ENCODE measurements at places on chromosomes 3 and 15. TPM values are rescaled to one million over a fixed set of nuclear protein-coding genes. Genes with fewer than 3 reads are reported as not detected.

DNA sequence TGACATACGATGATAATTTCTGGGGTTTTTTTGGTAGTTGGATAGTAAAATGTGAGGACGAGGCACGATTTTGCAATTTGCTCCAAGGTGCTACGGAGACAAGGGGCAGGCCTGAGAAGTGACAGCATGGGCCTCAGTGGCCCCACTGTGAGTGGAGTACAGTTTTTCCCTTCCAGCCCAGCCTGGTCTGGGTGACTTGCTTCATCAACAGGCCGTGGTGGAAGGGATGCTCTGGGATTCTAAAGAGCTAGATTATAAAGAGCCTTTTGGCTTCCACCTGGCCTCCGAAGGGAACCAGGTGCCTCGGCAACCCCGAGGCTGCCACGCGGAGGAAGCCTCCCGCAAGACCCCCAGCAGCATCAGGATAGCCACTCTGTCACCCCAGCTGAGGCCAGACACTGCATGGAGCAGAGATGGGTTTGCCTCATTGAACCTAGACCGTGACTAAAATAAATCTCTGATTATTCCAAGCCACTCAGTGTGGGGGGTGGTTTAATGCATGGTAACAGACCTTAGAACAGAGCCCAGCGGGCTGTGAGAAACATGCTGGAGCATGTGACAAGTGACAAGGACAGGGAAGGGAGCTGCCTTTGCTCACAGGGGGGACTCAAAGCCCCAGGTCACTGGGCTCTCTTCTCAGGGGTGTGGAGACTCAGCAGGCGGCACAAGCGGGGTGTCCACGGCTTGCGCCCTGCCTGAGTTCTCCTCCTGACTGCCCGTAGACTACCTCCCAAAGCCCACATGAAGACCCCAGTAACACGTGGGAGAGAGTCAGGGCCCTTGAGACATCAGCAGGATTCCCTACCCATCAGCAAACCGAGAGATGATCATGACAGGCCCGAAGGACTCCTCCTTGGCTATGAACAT is 22.6 kb upstream of the SLC41A3 start:
- no peak overlapping the region for H3K4me3 ChIP-seq
- DNase-seq, result peak; percentile 7
- no peaks in the 10 kb centered on the region for H3K4me1 ChIP-seq

DNA sequence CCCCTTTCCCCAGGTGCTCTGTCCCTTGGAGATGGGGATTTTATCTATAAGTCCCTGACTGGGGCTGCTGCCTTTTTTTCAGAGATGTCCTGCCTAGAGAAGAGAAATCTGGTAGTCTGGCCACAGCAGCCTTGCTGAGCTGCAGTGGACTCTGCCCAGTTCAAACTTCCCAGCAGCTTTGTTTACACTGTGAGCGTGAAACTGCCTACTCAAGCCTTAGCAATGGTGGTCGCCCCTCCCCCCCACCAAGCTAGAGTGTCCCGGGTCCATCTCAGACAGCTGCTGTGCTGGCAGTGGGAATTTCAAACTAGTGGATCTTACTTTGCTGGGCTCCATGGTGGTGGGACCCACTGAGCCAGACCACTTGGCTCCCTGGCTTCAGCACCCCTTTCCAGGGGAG is 38.9 kb downstream of the TMEM266 start:
- no peak overlapping the region for H3K4me3 ChIP-seq
- H3K36me3 ChIP-seq, result no peaks in the 10 kb centered on the region
- DNase-seq, result no peak
- H3K4me1 ChIP-seq, result no peaks in the 10 kb centered on the region
- H3K27me3 ChIP-seq, result peaks cover 48% of the 10 kb centered on the region

DNA sequence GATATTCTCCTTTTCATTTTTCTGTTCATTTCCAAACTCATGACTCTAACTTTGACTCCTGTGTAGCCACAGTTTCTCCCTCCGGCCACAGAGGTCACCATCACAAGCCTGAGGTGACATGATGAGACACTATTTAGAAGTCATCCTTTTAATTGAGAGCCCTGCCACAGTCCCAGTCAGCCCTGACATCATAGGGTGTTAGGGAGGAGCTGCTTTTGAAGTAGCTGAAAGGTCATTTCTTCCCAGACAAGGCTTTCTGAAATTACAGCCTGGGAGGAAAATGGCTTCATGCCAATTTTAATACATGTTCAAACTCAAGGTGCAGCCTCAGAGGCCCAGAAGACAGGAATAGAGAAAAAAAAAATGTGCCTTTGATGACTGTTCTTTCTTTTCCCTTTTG is 532.8 kb upstream of the TGFBR2 start:
- H3K27ac ChIP-seq, result no peak overlapping the region
- H3K36me3 ChIP-seq, result no peaks in the 10 kb centered on the region
- H3K4me1 ChIP-seq, result no peaks in the 10 kb centered on the region
- no peak for DNase-seq

DNA sequence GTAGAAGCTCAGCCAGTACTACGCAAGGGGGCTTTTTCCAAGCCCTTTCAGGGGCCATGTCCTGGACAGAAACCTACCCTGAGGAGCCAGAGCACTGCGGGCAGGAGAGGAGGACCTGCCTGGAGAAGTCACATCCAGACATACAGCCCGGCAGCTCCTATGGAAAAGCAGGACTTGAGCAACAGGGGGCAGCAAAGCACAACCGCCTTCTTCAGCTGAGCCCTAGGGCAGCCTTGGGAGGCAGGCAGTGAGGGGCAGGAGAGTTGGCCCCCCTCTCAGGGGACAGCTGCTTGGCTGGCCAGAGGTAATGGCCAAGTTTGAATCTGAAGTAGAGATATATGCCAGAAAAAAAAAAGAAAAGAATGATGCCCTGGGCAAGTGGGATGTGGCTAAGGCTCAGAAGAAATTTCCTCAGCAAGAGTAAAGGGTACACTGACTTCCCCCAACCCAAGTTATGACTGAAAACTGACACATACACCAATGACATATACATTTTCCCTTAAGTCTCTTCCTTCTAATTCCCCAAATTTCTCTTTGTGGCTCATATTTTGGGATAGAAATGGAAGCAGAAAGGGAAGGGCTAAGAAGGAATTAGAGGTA is 56.9 kb downstream of the CYP19A1 start:
- no peaks in the 10 kb centered on the region for H3K36me3 ChIP-seq
- DNase-seq, result no peak
- no peak overlapping the region for H3K4me3 ChIP-seq
- H3K27me3 ChIP-seq, result peaks cover 19% of the 10 kb centered on the region
- H3K27ac ChIP-seq, result peak overlapping the region; percentile 14
- H3K4me1 ChIP-seq, result peaks cover 19% of the 10 kb centered on the region

GRCh38 chr3:122410639-122411038 is 5.2 kb downstream of the WDR5B start:
- peaks cover 31% of the 10 kb centered on the region for H3K4me1 ChIP-seq
- peak overlapping the region; percentile 23 for H3K27ac ChIP-seq
- no peaks in the 10 kb centered on the region for H3K27me3 ChIP-seq

DNA sequence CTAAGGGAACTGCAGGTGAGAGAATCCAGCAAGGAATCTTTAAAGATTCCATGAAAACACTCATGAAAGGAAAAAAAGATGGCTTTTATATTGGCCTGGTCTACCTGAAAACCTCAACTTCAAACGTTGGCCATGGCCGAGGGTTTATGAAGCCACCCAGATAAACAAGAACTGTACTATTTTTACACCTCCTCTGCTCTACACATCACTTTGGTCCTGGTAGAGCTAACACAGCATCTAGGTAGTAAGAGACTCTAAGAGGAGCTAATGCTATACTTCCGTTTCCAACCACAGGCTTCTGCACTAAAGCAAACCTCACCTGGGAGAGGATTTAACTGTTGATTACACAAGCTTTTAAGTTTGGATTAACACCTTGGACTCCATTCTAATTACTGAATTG is 466.2 kb downstream of the FGF12 start:
- H3K27me3 ChIP-seq, result no peaks in the 10 kb centered on the region
- no peak for DNase-seq
- H3K27ac ChIP-seq, result no peak overlapping the region
- H3K4me1 ChIP-seq, result no peaks in the 10 kb centered on the region

The USF3 gene
- 13.9 TPM for total RNA-seq

DNA sequence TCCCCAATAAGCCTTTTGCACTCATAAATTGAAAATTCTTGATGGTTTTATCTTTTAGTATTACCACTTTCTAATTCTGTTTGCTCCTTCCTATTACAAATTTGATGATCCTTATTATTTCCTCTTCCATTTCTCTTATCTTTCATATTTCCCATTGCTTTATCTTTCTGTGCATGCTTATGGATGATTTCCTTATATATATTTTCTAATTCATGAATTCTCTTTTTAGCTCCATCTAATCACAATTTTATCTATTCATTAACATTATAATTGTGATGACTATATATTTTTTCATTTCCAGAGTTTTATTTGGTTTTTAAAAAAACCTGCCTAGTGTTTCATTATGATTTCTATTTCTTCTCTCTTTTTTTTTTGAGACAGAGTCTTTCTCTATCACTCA is 17.9 kb downstream of the FOXL2NB start:
- peaks cover 29% of the 10 kb centered on the region for H3K27me3 ChIP-seq
- H3K36me3 ChIP-seq, result no peaks in the 10 kb centered on the region
- H3K4me1 ChIP-seq, result peaks cover 6% of the 10 kb centered on the region
- no peak overlapping the region for H3K27ac ChIP-seq

GRCh38 chr3:31724651-31725050 is 191.9 kb downstream of the STT3B start:
- no peak for DNase-seq
- no peaks in the 10 kb centered on the region for H3K36me3 ChIP-seq
- H3K27ac ChIP-seq, result no peak overlapping the region
- H3K4me1 ChIP-seq, result no peaks in the 10 kb centered on the region
- H3K4me3 ChIP-seq, result no peak overlapping the region
- H3K27me3 ChIP-seq, result peaks cover 10% of the 10 kb centered on the region

The PARP15 gene
- 16.1 TPM for total RNA-seq

DNA sequence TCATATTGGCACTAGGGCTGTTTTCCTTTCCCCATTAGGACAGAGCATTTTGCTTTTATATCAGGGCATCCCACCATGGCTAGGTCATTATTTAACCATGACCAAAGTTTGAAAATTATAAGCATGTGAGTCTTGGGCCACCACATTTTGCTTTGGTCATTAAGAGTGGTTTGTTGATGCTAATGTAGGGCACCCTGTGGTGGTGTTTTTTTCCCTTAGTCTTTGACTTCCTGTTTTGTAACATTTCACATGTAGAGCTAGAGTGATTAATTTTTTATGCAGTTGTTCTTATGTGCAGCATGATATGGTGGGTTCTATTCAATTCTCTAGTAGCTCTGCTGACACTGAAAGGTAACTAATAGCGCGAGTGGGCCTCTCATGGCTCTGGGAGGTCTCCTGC is 249.6 kb upstream of the ROBO1 start:
- no peaks in the 10 kb centered on the region for H3K27me3 ChIP-seq
- DNase-seq, result no peak
- H3K36me3 ChIP-seq, result no peaks in the 10 kb centered on the region

GRCh38 chr15:78533331-78533730 is 6.9 kb upstream of the PSMA4 start:
- no peak overlapping the region for H3K4me3 ChIP-seq
- H3K36me3 ChIP-seq, result no peaks in the 10 kb centered on the region

The NPAP1 gene
- not detected for total RNA-seq

- H3K27ac ChIP-seq, result no peak overlapping the region
- no peaks in the 10 kb centered on the region for H3K36me3 ChIP-seq
- H3K4me1 ChIP-seq, result no peaks in the 10 kb centered on the region
- no peak for DNase-seq
- H3K27me3 ChIP-seq, result peaks cover 4% of the 10 kb centered on the region
Measured at GRCh38 chr3:159739969-159740368, 248.7 kb upstream of the IL12A start.

- peak overlapping the region; percentile 94 for H3K4me3 ChIP-seq
- peaks cover 26% of the 10 kb centered on the region for H3K36me3 ChIP-seq
- DNase-seq, result no peak
- no peaks in the 10 kb centered on the region for H3K27me3 ChIP-seq
Measured at GRCh38 chr3:52456169-52456799, 880 bp downstream of the NISCH start.

The EFCC1 gene
- 0.11 TPM for total RNA-seq

DNA sequence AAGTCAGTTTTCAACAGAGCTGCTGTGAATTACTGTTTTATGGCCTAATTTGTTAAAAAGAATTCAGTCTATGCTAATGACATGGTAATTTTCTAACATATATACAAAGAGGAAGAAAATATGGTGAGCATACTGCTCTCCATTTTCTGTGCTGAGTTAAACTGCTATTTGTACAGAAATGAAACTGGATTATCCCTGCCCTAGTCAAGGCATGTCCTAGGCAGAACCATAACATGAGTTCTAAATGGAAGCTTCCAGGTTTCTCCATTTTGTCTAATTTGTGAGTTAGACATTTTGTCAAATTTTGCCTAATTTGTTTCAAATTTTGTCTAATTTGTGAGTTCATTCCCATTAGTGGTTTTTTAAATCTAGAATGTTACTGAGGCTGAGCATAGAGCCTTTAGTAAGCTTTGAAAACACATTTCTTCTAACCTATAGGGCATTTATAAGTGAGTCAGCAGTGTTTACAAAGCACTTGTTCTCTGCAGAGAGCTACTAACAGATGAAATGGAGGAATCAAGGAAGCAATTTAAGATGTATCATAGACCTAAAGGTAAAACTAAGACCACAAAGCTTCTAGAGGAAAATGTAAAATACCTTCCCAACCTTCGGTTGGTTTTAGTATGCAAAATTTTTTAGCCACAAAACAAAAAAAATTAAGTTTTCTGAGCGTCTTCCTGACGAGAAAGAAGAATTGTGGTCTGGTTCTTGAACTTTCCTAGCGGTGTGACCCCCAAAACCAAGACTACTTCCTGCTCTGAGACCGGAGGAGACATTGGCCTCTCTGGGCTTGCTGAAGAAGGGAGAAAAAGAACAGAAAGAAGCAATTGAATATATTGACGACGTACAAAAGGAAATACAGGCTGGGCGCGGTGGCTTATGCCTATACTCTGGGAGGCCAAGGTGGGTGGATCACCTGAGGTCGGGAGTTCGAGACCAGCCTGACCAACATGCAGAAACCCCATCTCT is 9.8 kb downstream of the P2RY14 start:
- peaks cover 38% of the 10 kb centered on the region for H3K4me1 ChIP-seq
- peak overlapping the region; percentile 7 for H3K4me3 ChIP-seq
- H3K36me3 ChIP-seq, result peaks cover 7% of the 10 kb centered on the region
- H3K27me3 ChIP-seq, result no peaks in the 10 kb centered on the region
- peak; percentile 35 for DNase-seq

The FES gene
- 51.9 TPM for total RNA-seq

DNA sequence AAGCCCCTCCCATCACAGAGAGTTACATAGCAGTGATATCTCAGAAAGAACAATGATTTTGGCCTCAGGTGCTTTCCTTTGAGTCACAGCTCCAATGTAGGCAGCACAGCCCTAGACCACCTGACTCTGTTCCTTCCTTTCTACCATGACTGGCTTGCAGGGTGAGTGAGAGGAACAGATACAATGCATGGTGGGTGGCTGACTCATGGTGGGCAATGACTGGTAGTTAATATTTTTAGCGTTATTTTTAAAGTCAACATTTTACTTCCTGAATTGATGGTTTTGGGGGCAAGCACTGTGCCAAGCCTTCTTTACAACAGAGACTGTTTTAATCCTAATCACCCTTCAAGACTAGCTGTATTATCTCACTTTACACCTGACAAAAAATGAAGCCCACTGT is 32.8 kb upstream of the ST3GAL6 start:
- H3K4me1 ChIP-seq, result peaks cover 14% of the 10 kb centered on the region
- H3K27me3 ChIP-seq, result peaks cover 52% of the 10 kb centered on the region
- no peak overlapping the region for H3K4me3 ChIP-seq
- no peaks in the 10 kb centered on the region for H3K36me3 ChIP-seq
- H3K27ac ChIP-seq, result no peak overlapping the region

The HIGD2B gene
- total RNA-seq, result 0.16 TPM

Data from activated T-helper 2 cell treated with anti-CD3 and anti-CD28 coated beads, Interferon-gamma antibody, Interleukin-2, Interleukin-4, amounts not matched to agents 10 μg/mL and 5 μg/mL and 100 μg/mL, durations not matched to agents 14 hours and 24 hours and 36 hours (primary cell).